ENCODE measurements at places on chromosomes 7 and 10.
A peak's percentile ranks its signal among the peaks of the same experiment; 100 is the strongest.

DNA sequence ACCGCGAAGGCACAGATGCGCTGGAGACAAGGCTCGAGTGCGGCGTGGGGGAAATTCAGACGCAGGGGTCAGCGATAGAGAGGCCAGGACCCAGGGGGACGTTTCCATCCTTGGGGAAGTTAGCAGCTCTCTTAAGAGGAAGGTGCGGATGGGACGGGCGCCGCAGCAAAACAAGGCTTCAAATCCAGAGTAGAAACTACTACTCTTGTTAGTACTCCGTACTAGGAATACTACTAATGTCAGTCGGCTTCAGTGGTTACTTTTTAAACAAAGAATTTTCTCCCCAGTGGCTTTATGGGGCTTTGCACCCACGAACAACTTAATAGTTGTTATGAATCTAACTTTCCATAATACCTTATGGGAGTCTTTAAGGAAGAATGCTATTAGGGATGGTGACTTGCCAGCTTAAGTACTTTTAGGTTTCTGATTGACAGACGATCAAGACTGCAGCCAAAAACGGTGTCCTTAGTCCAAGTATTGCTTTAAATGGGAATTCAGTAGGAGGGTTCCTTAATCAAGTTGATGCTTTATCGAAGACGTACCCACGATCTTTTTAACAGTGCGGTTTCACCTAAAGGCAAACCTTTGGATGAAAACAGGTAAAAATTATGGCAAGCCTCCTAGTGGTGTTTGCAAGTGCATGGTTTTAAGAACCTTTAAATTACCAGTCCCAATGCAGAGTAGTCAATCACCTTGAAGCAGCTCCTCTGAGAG is 812 bp upstream of the IDE start:
- DNase-seq = peak; percentile 57

DNA sequence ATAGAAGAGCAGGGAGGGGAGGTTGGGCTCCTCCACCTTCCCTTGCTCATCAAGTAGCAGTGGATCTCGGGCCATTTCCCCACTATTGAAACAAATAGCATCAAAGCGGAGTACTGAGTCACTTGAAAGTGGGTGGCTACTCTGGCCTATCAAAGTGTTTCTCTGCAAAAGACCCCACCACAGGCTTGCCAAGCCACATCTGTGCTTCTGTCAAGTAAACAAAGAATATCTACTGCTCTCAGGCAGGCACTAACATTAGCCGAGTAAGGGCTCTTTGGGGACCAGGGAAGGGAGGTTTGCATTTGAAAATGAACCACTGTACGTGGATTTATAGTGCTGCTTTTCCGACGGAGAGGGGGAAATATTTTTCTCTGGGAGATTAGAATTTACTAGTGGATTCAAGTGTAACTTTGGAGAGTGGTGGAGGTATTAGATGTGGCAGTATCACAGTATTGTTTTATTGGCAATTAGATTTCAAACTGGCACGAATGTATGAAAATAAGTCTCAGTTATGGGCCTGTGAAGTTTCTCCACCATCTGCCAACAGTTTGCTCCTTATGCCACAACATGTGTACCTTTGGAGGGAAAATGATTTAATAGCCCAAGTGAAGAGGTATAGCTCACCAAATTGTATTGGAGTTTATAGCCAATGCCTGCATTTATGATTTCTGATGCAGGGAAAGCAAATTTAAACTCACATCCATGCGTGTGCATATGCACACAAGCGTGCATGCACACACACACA is 97.5 kb downstream of the RPS24 start:
- DNase-seq = no peak

GRCh38 chr10:48523820-48524758 is 80.8 kb downstream of the ARHGAP22 start:
- DNase-seq = peak; percentile 9

DNA sequence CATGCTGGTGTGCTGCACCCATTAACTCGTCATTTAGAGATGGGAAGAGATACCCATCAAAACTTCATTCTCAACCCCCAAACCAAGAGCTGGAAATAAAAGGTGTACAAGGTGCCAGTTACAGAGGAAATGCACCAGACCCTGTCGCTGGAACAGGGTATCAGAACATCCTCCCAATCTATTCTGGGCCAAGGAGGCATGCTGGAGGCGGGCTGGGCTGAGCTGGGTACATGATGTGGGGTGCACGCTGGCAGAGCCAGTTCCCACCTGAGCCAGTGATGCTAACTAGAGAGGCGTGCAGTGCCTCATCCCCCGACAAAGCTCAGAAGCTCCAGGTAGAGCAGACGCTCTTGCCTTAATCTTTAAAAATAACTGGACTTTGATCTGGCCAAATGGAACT is 70.1 kb downstream of the NPSR1 start:
- no peak for DNase-seq

GRCh38 chr7:132859199-132859598 is 222.7 kb downstream of the CHCHD3 start:
- no peak for DNase-seq

- no peak for DNase-seq
Observed at GRCh38 chr10:10917031-10917430, 100.6 kb upstream of the CELF2 start.

DNA sequence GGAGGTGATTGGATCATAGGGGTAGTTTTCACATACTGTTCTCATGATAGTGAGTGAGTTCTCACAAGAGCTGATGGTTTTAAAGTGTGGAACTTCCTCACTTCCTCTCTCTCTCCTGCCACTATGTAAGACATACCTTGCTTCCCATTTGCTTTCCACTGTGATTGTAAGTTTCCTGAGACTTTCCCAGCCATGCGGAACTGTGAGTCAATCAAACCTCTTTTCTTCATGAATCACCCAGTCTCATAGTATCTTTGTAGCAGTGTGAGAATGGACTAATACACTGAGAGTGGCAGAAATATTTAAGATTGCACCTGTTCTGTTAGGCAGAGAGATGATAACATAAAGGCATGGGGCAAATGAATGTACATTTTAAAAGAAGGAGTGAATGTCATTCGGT is 507.8 kb downstream of the SORCS3 start:
- DNase-seq = no peak

- no peak for DNase-seq
Observed at GRCh38 chr10:118534136-118534535, 61.3 kb downstream of the PRLHR start.

GRCh38 chr7:80542398-80542797 is 30.5 kb upstream of the GNAT3 start:
- peak; percentile 94 for DNase-seq

- DNase-seq = peak; percentile 67
Observed at GRCh38 chr7:48299580-48300169, 128.4 kb downstream of the ABCA13 start.

GRCh38 chr10:12487366-12487765 is 138.0 kb downstream of the CAMK1D start:
- DNase-seq = no peak

- DNase-seq = no peak
Observed at GRCh38 chr7:151856516-151856915, 20.4 kb downstream of the PRKAG2 start.

- DNase-seq = no peak
Observed at GRCh38 chr10:60463746-60464145, 74.1 kb upstream of the ANK3 start.

DNA sequence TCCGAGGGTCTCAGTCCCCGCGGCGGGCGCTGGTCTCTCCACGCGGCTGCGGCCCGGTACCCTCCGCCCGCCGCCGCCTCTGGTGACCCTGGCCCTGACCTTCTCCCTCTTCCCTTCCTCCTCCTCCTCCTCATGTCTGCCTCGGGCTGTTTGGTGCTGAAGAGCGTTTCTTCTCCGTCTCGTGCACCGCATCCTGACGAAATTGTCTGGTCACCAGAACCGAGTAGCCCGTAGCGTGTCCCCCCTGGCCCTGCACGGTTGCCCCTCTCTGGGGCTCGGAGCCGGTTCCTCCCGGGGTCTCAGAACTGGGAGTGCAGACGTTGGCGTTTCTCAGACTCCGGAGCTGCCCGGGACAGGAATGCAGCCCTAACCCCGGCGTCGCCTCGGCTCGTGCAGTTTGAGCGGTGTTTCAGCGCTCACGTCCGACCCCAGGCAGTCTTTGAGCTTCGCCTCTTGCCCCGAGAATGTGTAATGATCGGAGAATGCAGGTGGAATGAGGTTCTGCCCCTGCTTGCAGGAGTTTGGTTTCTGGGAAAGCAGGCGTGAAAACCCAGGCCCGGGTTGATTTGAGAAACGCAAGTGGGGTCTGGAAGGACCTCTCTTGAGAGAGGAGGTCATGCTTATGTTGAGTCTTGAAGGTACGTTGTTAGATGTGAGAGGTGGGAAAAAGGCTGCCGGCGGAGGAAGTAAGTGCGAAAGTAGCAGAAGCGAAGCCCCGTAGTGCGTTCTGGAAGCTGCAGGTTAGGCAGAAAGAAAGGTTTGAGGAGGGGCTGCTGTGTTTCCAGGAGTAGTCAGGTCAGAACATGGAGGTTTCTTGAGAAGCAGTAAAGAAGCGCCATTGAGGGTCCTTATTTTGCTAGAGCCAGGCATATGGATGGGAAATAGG is 743 bp downstream of the RBM17 start:
- peak; percentile 43 for DNase-seq

DNA sequence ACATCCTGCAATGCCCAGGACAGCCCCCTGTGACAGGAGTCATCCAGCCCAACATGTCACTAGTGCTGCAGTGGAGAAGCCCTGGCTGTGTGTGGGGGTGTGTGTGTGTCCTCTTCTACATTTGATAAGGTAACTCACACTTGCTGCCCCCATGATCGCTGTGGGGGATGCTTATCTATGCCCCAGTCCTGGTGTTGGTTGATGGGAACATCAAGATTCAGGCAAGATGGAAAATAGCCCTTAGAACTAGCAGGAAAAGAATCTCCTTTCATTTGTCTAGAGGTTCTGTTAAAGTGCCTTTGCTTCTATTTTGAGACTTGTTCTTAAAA is 52.4 kb downstream of the TCF7L2 start:
- DNase-seq = no peak

DNA sequence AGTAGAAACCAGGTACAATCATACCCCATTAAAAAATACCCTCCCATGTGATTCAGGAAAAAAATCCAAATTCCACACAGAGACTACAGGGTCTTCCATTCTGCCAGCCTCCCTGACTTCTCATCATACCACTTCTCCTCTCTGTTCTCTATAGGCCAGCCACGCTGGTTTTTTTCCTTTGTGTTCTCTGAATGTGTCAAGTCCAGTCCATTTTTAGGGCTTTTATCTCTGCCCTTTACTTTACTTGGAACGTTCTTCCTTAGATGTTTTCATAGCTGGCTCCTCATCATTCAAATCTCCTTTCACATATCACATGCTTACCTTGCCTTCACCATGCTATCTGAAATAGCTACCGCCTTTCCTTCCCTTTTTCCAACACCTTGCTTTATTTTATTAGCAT is 597.6 kb downstream of the PHTF2 start:
- DNase-seq = no peak

DNA sequence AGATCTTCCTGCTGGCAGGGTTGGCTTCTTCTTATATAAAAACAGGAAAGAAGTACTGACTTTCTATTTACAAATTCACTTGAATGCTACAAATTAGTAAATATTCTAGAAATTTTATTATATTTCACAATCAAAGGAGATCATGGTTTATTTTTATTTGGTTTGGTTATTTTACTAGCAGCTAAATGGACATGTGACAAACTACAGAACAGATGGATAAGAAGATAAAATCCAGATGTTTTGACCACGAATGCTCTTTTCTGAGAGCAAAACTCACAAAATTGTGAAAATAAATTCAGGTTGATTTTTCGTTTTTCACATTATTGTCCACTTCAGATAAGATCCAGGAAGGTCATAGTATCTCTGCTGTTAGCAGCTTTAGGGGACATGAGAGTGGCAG is 55.4 kb downstream of the CACNA2D1 start:
- no peak for DNase-seq

DNA sequence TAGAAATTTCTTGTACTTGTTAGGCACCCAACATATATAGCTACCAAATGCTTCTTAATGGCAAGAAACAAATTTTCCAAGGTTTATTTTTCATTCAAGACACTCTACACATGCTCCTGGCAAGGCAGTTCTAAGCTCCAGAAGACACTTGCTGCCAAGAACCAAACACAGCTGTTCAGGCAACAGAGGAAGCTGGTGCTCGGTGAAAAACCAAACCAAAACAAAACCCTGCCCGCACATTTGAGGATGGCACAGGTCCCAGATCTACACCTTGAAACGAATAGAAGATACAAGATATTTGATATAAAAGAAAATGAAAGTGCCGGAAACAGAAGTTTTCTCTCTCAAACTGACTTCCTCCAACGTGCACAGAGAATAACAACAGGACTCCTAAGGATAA is 4.9 kb upstream of the DNTT start:
- no peak for DNase-seq

DNA sequence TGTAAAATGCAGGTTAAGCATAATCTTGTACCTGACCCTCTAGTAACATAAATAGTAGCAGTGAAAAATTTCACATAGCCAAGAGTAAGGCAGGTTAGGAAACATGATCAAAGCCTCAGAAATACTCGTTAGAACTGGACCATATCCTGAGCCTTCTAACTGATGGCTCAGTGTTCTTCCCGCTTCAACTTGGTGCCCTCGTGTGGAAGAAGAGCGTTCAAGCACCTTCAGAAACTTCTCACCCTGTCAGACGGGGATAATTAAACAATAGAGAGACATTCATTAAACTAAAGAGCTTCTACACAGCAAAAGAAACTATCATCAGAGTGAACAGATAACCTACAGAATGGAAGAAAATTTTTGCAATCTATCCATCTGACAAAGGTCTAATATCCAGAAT is 124.5 kb downstream of the MYOF start:
- peak; percentile 46 for DNase-seq

GRCh38 chr7:142811154-142811737 is 40.5 kb downstream of the PRSS2 start:
- DNase-seq = peak; percentile 51

- DNase-seq = no peak
Observed at GRCh38 chr7:79624336-79624735, 170.9 kb upstream of the MAGI2 start.

DNA sequence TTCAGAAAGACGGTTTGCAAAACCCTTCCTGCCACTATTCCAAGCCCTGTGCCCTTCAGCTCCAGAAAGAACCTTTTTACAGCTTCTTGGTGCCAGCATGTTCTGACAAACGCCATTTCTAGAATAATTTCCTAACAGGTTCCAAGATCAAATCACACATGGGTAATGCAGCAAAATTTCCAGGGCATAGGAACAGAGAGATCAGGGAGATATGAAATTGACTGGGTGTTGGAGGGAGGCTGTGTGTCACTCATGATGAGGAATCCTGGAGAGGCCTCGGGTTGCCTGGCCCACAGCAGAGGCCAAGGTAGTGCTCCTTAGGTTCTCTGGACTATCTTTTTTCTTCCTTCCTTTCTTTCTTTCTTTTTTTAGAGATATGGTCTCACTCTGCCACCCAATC is 29.5 kb downstream of the RAB19 start:
- DNase-seq = no peak

DNA sequence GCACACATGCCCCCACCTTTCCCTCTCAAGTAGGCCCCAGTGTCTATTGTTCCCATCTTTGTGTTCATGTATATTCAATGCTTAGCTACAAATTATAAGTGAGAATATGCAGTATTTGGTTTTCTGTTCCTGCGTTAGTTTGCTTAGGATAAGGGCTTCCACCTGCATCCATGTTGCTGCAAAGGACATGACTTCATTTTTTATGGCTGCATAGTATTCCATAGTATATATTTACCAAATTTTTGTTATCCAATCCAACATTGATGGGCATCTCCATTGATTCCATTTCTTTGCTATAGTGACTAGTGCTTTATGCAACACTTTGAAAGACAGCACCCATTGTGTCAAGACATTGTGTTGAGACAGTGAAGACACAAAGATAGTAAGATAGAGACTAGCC is 19.0 kb upstream of the ABCB4 start:
- no peak for DNase-seq

GRCh38 chr10:103492655-103493261 is 747 bp upstream of the NEURL1 start:
- no peak for DNase-seq

GRCh38 chr7:144513334-144513733 is 109.8 kb upstream of the NOBOX start:
- peak; percentile 5 for DNase-seq
